ENCODE measurements at places on chromosomes 5 and 9.

GRCh38 chr5:15579193-15579990 is 79.4 kb downstream of the FBXL7 start:
- no peak for DNase-seq

- DNase-seq, result no peak
Measured at GRCh38 chr5:51977014-51977413, 593.8 kb downstream of the ISL1 start.

DNA sequence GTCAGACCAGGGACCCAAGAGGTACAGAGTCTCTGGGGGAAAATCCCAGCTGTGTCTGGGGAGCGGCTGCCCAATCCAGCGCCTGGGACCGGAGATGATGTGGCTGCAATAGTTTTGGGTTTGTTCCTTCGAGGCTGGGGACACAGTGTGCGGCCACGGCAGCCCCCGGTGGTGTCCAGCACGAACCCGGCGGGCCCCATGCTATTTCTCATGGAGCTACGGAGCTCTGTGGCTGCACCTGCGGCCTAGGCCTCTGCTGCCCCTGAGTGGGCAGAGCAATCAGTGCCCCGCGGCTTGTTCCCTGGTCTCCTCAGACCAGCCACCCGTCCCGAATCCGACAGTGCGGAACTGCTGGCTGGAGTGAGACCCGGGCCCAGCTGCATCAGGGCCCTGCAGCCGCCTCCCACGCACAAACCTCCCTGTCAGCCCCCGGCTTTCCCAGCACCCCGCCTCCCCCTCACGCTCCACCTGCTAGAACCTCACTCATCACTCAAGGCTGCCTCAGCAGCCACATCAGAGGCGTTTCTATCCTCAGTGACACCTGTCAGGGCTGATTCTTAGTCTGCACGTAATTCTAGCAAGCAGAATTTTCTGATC is 29.0 kb downstream of the SARDH start:
- DNase-seq, result peak; percentile 48

GRCh38 chr5:112333331-112333781 is 85.7 kb downstream of the EPB41L4A start:
- no peak for DNase-seq

GRCh38 chr5:56269216-56269927 is 36.2 kb upstream of the ANKRD55 start:
- DNase-seq, result no peak

DNA sequence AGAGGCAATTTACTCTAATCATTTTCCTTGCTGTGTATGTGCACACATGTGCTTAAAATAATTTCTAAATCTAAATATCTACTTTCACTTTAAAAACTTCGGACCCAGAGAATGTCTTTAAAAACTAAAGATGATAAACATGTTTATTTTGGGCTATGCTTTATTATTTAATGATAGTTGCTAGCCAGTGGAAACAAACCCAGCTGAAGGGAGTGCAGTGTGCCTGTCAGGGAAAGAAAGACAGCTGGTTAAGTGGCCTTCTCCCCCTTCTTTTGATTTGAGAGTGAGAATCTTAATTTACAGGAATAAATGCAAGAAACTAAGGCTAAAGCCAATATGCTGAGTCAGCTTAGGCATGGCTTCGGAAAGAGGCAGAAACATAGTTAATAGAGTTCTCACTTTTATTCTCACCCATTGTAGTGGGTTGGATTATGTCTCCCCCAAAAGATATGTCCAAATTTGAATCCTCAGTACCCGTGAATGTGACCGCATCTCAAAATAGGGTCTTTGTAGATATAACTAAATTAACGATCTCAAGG is 111.4 kb downstream of the DCP2 start:
- no peak for DNase-seq

DNA sequence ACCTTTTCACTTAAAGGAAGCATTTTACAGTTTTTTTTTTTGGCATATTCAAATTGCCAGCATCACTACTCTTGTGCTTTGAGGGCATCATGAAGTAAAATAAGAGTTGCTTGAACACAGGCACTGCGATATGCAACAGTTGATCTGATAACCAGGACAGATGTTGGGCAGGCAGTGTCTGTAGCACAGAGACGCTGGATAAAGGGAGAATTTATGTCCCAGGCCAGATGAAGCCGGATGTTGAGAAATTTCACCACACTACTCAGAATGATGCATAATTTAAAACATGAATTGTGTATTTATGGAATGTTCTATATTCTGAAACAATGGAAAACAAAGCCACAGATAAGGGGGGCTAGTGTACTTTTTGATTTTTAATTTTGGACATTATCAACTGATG is 71.4 kb downstream of the SLC12A2 start:
- DNase-seq, result no peak

DNA sequence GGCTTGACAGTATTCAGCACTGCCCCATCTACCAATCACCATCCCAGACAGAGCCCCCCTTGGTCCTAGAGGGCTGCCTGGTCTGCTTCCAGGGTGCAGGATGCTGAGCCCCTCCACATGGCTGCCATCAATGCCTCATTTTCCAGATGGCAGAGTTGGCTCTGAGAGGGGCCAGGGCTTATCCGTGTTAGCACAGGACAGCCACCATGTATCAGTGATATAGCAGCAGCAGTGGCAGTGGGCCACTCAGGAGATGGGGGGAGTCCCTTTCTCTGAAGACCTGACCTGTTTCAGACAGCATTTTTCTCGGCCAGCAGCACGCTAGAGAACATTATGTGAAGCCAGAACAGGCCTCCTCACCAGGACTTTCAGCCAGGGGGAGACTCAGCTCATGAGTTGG is 1.6 kb upstream of the SMIM32 start:
- no peak for DNase-seq

- peak; percentile 45 for DNase-seq
Measured at GRCh38 chr5:31614151-31615020, 24.5 kb upstream of the PDZD2 start.

DNA sequence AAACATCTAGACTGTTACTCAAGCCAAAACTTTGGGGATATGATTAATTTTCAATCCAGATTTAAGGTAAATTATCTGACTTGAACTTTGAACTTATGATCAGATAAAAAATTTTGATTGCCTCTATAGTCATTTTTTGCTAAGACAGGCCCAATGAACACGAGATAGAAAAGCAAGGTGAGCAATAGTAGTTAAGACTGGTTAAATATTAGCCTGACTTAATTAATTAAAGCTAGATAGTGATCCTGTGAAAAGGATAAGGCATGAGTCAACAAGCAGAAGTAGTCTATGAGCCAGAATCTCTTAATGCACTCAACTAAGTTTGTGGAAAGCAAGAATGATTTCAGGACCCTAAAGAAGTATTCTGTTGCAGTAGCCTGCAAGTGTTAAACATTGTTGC is 66.5 kb downstream of the PDE4D start:
- no peak for DNase-seq

DNA sequence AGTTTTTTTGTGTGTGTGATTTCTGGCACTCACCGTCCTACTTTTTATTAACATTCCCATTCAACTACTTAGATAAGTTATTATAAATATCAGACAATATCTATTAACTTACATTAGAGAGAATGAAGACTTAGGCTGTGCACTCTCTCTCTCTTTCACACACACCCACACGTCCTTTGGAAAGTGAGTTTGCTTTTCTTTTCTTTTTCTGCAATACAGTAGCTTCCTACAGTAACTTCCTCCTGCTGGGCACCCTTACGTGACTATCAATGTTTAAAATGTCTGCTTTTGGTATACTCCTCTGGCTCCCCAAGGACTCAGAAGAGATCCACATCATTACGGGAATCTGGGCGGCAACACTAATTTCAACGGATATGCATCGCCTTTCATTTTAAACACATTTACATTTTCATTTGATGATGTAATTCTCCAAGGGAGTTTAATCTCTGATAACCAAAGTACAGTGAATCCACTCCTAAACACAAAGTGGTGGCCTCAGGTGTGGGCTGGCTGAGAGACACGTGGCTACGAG is 179.5 kb downstream of the MAPKAP1 start:
- no peak for DNase-seq

- DNase-seq, result no peak
Measured at GRCh38 chr5:175096469-175097165, 347.4 kb downstream of the DRD1 start.

DNA sequence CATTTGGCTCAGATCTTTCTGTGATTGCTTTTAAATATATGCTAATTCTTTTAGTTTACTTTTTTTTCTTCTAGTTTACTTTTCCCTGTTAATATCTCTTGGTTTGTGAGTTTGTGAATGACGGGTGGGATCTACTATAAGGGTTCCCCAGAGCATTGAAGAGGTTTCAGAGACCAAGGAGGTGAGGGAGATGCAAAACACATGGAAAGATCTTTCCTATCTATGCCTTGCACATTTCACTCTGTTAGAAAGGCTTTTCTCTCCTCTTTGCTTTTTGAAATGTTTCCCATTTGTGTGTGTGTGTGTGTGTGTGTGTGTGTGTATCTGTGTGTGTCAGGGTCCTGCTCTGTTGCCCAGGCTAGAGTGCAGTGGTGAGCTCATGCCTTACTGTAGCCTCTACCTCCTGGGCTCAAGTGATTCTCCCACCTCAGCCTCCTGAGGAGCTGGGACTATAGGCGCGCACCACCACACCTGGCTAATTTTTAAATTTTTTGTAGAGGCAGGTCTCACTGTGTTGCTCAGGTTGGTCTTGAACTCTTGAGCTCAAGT is 50.7 kb downstream of the CNTLN start:
- no peak for DNase-seq

DNA sequence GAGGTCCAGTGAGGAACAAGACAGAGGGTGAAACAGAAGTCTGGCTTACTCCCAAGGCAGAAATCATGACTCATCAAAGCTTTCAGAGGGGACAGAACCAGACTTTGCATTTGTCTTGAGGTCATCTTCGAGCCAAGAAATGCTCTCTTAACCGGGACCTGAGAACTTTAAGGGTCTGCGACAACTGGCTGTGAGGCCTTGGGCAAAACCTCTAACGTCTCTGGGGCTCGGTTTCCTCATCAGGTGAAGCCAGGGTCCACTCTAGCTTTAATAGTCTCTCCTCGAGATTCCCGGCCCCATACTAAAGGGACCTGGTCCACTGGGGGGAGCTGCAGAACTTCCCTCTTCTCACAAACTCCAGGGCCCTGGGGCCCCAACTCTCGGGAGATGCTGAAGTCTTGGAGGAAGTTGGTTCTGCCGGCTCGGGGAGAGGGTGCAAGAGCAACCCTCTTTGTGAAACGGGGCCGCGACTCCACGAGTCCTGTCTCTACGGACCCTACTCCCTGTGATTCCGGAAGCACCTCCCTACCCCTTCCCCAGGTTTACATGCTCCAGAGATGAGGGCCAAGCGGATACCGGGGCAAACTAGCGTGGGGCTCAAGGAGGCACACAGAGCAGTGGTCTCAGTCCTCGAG is 2.6 kb downstream of the GLIS3 start:
- DNase-seq, result peak; percentile 62

- DNase-seq, result no peak
Measured at GRCh38 chr5:60811105-60811504, 33.0 kb downstream of the ELOVL7 start.

Data from right forelimb (tissue), 1 donor.